Activated gamma-delta T cell treated with anti-CD3 and anti-CD28 coated beads, Interleukin-2, amount 50 U/mL, for 16 hours (primary cell): ENCODE measurements at places on chromosomes 1 and 21.

- no peak for DNase-seq
These were observed 366.9 kb upstream of the USP24 start for GRCh38 chr1:55582084-55582483.

GRCh38 chr1:224880593-224881307 is 48.7 kb upstream of the DNAH14 start:
- no peak for DNase-seq

DNA sequence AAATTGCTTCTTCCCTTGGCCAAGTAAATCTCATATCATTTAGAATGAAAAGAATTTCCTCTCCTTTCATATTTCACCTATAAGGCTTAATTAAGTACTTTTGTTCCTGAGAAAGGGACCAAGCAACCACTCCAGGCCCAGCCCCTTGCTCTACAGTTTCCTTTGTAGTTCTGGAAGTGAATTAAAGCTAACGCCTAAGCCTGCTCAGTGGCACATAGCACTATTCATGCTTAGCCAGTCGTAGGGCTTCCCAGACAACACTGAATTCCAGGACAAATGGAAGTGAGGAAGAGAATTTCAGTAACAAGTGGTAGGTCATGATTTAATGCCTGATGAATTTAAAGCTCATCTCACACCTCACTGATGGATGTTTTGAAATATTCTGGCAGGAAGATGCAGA is 73.3 kb downstream of the RPAP2 start:
- DNase-seq, result no peak

- DNase-seq, result no peak
These were observed 178.8 kb downstream of the NR5A2 start for GRCh38 chr1:200206340-200206739.

GRCh38 chr1:52633291-52633754 is 355 bp downstream of the SHISAL2A start:
- DNase-seq, result peak; percentile 19

- DNase-seq, result no peak
These were observed 4.1 kb downstream of the DISC1 start for GRCh38 chr1:231630558-231631205.

DNA sequence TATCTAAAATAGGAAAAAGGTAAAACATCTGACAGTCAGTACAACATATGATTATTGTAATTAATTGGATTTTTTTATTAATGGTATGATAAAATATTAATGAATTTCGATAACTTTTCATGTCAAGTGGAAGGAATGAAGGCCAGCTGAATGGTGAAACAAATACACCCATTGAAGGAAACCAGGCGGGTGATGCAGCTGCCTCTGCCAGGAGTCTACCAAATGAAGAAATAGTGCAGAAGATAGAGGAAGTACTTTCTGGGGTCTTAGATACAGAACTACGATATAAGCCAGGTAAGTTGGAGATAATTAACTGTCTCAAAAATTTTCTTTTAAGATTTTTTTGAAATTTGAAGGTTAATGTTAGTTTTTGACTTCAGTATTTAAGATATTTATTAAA is 3.2 kb downstream of the SON start:
- no peak for DNase-seq

DNA sequence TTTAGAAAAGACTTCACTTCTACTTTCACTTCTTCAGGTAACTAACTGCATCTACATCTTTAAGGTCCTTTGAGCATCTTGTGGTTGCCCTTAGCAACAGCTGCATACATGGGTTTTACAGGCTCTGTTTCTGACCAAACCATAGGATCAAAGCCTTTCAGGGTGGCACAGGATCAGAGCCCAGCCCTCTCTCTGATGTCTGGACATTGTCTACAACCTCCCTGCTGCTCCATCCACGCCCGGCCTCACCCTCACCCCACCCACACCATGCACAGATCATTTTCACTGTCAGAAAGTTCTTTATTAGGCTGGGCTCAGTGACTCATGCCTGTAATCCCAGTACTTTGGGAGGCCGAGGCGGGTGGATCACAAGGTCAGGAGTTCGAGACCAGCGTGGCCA is 5.2 kb downstream of the NCF2 start:
- no peak for DNase-seq

GRCh38 chr21:33330726-33331125 is 6.0 kb downstream of the IFNAR1 start:
- DNase-seq, result no peak

GRCh38 chr1:156195853-156196252 is 1.9 kb downstream of the SLC25A44 start:
- no peak for DNase-seq

DNA sequence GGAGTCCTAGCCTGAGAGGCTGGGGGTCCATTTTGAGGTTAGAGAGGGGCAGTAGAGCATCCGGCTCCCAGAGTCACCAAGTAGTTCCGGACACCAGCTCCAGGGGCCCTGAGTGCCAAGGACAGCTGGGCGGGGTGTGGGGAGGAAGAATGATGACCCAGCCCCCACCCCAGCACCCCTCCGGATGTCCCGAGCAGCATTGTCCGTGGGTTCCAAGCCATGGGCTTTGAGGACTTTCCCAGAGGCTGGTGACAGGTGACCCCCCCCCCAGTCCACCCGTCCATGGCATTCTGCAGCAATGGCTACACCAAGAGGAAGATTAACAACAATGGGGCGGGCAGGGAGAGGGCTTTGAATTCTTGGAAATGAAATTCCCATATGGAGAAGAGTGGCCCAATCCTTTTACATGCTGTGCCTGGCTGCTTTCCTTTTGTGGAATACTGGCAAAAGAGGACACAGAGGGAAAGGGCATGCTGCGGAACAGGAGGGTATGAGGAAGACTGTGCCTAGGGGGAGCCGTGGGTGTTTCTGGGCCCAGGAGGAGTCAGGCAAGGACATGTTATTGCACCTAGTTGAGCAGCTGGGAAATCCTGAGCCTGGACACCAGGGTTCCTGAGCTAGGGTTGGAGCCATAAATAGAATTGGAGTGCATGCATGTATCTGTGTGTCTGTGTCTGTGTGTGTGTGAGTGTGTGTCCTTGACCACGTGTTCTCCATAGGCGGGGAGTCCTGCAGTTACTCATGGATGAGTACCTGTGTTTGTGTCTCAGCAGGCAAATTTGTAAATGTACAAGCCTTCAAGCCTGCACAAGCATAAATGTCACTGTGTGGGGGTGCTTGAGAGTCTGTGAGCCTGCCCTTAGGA is 956 bp downstream of the ATP1A2 start:
- DNase-seq, result no peak

DNA sequence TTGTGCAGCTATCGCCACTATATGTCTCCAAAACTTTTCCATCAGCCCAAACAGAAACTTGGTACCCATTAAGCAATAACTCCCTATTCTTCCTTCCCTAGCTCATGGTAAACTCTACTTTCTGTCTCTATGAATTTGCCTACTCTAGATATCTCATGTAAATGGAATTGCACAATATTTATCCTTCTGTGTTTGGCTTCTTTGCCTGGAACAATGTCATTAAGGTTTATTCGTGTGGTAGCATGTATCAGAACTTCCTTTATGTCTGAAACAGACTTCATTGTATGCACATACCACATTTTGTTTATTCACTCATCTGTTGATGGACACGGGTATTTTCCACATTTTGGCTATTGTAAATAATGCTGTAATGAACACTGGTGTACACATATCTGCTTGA is 40.7 kb upstream of the CD34 start:
- DNase-seq, result no peak

DNA sequence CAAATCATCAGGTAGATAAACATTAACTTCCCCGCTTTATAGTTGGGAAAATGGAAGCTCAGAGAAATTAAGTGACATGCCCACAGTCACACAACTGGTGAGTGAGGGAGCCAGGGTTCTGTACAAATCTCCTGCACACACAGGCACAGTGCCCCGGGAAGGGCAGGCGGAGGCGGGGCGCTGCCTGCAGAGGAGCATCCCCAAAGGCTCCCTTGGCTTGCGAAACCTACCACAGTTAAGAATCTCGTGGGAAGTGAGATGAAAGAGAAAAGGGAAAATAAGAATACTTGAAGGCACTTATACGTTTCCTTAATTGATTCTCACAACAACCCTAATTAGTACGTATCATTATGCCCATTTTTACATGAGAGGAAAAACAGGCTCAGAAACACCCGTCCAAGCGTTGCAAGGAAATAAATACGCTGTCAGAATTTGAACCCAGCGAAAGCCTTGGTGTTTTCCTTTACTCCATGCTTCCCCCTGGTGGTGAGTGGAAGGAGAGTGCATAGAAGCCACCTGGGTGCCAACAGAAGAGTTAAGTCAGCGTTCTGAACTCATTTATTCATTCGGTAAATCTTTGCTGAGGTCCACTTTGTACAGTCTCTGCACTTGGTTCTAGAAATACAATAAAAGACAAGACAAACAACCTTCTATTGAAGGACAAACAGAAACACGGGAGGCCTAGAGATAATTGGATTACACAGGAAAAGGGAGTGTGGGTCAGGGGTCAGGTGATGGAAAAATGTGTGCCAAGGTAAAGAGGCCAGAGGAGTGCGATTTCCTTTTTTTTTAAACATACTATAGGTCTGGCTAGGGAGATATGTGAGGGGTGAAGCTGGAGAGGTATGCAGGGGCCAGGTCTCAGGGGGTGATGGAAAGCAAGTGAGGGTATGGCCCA is 28.4 kb downstream of the ACP6 start:
- DNase-seq, result peak; percentile 18

DNA sequence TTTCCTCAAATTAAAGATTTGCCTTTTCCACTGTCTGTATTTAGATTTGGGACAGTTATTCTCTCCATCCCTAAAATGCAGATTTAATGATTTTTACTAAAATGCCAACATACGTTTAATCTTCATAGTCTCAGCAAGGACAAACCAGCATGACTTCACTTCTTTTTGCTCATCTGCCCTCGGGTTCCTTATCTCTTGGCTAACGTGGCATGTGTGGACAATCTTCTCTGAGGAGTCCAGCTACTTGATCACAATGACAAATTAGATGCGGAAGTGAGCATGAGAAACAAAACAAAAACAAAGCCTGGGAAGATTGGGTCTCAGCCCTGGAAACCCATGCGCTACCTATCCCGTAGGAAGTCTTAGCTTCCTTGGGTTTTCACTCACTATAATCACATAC is 1.0 kb downstream of the MRAP start:
- no peak for DNase-seq

DNA sequence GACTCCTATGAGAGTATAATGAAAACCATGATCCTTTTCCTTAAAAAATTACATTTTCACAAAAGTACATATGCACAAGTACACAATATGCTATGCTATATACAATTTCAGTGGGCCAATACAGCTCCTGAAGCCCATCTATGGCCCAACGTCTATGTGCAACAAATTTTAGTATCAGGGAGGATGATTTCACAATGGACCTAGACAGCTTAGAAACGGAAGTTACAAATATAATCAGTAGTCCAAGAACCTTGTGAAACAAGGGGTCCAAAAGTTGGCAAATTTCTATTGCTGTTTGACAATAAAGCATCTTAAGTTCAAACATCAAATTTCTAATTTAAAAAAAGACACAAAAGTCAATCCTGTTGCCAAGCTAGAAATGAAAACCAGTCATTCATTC is 87.0 kb downstream of the DPYD start:
- DNase-seq, result no peak

GRCh38 chr1:225827076-225827475 is 17.2 kb downstream of the EPHX1 start:
- DNase-seq, result no peak

DNA sequence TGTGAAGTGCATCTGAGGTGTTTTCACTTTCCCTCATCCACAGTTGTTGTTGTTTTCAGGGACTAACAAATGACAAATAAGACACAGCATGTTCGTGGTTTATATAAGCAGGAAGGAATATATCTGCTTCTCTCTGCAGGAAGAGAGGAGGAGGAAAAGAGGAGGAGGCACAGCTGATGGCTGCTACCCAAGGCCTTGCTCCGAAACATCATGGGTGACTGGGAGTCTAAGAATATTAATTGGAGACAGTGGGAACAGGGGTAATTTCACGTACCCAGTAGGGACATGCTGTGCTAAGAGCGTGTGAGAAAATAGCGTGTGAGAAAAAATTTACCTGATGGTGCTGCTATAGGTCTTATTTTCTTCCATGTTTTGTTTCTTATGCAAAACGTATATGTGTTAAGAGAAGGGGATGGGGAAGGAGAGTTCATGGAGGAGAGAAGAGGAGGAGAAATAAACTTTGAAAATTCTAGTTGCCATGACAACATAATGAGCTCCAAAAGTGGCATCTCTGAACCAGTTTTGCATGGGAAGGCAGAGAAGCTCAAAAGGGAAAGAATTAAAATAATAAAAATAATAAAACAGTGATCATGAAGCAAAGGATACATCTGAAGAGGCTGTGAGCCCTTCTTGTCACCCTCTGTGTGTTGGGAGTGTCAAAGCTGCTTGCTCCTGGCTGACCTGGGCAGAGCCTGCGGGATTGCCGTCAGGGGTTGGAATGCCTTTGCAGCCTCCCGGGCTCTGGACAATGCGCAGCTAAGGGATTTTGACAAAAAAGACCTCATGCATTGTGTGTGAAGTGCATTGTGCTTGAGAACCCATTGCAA is 192.0 kb downstream of the CACNA1E start:
- no peak for DNase-seq

DNA sequence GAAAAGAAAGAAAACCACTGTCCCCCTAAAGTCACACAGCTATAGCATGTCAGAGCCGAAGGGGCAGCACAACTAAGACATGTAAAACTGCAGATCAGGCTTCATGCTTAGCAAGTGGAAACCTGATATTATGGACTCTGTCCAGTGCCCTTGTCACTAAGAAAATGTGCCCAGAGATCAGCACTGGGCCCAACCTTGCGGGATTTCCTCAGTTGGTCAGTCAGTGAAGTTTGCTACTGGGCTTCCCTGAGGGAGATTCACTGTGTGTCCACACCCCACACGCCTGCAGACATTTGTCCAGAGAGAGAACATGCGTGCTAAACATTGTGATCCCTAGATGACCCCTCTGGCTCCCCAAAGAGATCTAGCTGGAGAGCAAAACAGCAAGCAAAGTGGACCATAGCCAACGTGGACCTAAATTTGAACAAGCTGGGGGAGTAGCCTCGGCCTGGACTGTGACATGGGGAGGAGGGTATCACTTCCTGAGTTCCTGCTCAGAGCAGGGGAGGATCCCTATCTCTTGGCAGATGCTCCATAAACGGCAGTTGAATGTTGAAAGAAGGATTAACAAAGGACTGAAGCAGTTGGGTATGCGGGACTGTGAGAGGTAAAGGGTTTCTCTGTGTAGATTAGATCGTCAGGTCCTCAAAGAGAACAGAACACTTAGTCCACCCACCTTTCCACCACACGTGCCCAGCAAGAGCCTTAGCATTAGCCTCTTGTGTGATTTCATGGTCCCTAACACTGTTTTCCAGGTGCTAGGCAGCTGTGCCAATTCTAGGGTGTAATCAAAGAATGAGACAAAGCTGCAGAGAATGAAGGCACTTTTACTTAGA is 53.6 kb downstream of the GLUL start:
- DNase-seq, result no peak

GRCh38 chr1:183883623-183884022 is 78.7 kb downstream of the RGL1 start:
- no peak for DNase-seq
